ENCODE measurements at places on chromosomes 4 and X.

GRCh38 chr4:142530728-142531127 lies 315.4 kb downstream of the INPP4B start:
- no peak for DNase-seq

DNA sequence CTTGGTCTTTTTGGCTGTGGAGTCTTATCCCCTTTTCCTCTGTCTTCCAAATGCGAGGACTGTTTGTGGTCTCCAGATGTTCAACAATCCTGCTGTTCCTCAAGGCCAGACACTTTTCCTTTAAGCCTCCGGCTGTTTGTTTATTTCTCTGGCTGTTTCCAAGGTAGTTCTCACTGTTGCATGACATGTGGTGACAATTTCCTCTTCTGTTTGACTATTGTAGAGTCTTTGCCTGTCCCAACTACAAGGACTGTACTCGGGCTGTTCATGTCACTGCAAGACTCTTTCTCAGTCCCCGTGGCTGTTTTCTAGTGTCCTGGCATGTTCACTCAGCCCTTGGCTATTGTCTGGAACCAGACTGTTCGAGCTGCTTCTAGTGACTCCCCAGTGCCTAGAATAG lies 50.6 kb downstream of the ZNF157 start:
- DNase-seq = no peak

GRCh38 chr4:183241721-183242151 lies 78.3 kb downstream of the CLDN22 start:
- DNase-seq = no peak

DNA sequence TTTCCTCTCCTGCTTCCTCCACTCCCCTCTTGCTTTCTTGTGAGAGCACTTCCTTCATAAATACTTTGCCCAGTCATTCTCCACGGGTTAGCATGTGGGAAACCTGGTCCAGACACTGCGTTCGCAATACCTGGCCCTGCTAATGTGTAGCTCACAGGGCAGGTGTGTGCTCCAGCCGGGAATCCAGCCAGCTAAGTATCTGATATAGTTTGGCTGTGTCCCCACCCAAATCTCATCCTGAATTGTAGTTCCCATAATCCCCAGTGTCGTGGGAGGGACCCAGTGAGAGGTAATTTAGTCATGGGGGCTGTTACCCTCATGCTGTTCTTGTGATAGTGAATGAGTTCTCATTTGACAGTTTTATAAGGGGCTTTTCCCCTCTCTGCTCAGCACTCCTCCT lies 32.2 kb upstream of the STX18 start:
- no peak for DNase-seq

- DNase-seq = no peak
These were observed 218.2 kb downstream of the GRID2 start for GRCh38 chr4:92521941-92522340.

DNA sequence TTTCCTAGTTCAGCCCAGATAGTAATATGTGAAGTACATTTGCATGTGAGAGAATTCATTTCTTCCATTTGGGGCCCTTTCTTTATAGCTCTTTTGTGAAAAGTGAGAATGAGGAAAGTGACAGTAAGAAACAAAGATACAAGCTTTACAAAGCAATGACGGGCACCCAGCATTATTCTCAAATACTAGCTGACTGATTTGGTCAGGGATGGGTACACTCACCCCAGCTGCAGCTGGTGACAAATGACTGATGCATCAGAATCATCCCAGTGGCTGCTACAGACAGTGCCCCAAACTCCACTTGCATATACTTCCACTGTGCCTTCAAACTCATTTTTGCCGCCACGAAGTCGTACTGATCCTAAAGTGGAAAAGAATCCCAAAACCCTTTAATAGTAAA lies 14.8 kb downstream of the PRSS12 start:
- no peak for DNase-seq

All from activated T-cell treated with anti-CD3 and anti-CD28 coated beads for 1 hour (primary cell).